ENCODE measurements at places on chromosomes 3 and 15.

GRCh38 chr3:26713091-26713490 is 90.5 kb downstream of the LRRC3B start:
- DNase-seq = no peak

DNA sequence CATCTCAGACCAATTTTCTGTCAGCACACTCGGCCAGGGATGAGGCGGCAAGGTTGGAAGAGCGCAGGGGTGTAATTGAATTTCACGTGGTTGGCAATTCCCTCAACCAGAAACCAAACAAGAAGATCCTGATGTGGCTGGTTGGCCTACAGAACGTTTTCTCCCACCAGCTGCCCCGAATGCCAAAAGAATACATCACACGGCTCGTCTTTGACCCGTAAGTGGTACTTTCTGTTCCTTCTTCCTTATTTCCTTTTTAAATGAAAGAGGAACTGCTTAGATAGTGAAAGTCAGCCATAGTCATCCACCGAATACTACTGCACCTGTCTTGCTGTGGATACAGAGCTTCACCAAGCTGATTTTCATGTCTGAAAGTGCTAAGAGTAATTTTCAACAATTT is 60.1 kb downstream of the SGO1 start:
- no peak for DNase-seq

GRCh38 chr15:101161656-101162055 is 90.2 kb downstream of the CHSY1 start:
- no peak for DNase-seq

DNA sequence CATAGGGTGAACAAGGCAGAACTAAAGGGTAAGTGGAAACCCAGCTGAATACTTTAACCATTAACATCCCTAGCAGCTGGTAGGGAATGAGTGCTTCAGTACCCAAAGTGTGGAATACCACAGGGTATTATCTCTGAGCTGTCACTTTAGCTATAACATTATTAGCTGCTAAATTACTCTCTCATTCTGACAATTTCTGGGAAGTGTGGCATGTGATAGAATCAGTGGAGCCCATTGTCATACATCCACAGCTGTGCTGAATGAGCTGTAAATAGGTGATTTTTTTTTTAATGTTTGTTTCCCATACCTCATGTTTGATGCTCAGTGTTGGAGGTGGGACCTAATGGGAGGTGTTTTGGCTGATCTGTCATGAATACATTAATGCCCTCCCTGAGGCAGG is 894.3 kb downstream of the DIPK2A start:
- no peak for DNase-seq

- DNase-seq = no peak
These were observed 525.5 kb upstream of the NAALADL2 start for GRCh38 chr3:174333640-174334039.

- DNase-seq = no peak
These were observed 129.4 kb downstream of the STT3B start for GRCh38 chr3:31661993-31662670.

DNA sequence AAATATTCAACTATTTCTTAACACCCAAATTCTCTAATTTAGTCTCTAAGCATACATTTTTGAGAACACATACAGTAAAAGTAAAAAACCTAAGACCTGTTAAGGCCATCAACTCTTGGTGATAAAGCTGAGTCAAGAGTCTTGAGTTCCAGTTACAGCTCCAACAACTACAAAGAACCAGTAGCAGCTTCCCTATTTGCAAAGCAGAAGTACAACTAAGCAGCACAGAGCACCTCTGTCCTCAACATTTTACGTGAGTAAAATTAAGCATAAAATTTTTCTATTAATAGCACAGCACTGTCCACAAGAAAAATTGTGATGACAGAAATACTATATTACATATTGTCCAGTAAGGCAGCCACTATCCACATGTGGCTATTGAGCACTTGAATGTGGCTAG is 4.4 kb downstream of the PCOLCE2 start:
- no peak for DNase-seq

DNA sequence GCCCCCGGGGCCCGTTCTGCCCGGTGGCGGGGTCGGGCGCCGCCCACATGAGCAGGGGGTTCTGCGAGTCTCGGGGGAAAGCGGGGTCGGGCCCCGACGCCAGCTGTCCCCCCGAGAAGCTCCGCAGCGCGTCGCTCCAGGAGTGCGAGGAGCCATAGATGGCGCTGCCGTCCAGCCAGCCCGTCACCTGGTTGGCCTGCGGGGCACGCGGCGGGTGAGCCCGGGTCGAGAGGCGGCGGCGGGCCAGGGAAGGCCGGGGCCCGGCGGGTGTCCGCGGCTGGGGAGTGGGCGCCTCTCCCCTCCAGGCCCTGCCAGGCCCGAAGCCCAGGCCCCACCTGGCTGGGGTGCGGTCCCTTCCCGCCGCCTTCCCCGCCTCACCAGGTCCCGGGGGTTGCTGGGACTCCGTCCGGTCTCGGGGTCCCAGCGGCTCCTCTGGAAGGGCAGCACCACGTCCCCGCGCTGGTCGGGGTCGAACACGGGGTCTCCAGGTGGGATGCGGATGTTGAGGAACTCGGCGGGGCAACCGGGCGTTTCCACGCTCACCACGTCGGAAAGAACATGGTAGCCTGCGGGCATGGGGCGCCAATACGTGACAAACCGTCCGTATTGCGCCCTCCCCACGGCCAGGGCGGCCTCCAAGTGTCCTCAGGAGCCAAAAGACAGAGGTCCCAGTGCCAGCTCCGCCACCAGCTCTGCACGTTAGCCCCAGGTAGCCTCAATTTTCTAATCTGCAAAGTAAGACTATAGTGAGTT is 2.4 kb downstream of the DUOX2 start:
- DNase-seq = no peak

- DNase-seq = no peak
These were observed 17.3 kb downstream of the ESYT3 start for GRCh38 chr3:138451595-138452162.

DNA sequence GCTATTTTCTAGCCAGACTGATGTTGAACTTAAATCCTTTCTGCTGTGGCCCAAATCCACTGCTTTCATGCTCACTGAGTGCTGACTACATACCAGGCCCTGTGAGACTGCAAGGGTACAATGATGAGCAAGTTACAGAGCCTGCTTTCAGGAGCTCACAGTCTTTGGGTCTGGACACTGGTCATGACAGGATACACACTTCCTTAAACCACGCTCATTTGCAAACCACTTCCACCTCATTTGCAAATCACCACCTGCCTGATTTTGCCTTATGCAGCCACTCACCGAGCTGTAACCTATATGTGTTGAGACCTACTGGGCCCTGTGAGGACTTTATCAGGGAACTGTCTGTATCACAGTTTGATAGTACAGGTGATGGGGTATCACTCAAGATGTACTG is 50.2 kb upstream of the LRRC58 start:
- no peak for DNase-seq

DNA sequence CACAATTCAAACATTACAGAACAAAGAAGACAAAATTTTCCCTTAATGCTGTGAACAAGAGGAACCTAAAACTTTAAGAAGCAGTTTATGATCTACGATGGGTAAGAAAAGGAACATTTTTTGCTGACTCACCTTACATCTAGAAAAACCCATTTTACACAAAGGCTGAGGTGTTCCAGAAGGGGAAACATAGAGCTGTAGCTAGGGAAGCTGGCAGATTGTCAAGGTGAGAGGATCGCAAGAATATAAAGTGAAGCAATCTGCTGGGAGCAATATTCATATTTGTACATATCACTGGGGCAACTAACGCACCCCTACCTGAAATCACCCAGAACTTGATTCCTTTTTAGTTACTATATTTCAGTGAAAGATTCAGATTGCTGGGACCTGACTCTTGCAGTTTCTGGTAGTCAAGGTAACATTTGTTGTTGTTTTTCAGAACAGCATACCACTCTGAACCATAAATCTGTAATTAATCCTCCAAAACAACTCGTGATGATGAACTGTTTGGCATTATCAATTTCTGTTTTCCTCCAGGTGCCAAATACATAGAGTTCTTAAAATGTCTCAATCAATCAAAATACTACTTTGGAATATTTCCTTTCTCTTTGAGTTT is 184.1 kb upstream of the LRRC3B start:
- DNase-seq = peak; percentile 3

DNA sequence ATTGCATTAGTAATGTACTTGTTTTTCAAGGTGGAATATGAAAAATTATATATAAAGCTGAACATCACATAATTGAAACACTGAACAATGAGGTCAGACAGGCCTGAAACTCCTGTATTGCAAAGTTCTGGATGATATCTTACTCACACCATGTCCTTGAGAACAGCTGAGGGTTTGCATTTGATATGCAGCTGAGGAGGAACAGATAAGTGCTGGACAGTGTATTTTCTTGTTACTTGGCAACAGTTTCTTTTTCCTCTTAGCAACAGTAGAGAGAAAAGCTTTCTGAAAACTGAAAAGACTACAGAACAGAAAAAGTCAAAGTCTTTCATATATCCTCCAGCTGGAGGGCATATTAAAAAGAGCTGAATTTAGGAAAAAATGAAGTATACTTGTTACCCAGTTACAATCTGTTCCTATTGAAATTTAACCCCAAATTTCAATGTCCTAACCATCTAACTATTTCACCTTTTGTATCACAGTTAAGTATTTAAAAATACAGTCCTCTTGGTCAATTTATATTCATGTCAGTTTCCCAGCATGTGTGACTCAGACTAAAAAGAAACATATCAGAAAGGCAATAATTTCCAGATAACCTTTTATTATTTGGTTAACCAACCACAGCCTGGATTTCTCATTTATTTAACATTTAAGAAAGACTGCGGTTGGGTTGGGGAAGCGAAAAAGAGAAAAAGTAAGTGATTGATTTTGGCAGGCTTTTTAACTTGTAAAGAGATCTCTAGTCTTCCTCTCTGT is 733.0 kb upstream of the DPPA4 start:
- DNase-seq = no peak

DNA sequence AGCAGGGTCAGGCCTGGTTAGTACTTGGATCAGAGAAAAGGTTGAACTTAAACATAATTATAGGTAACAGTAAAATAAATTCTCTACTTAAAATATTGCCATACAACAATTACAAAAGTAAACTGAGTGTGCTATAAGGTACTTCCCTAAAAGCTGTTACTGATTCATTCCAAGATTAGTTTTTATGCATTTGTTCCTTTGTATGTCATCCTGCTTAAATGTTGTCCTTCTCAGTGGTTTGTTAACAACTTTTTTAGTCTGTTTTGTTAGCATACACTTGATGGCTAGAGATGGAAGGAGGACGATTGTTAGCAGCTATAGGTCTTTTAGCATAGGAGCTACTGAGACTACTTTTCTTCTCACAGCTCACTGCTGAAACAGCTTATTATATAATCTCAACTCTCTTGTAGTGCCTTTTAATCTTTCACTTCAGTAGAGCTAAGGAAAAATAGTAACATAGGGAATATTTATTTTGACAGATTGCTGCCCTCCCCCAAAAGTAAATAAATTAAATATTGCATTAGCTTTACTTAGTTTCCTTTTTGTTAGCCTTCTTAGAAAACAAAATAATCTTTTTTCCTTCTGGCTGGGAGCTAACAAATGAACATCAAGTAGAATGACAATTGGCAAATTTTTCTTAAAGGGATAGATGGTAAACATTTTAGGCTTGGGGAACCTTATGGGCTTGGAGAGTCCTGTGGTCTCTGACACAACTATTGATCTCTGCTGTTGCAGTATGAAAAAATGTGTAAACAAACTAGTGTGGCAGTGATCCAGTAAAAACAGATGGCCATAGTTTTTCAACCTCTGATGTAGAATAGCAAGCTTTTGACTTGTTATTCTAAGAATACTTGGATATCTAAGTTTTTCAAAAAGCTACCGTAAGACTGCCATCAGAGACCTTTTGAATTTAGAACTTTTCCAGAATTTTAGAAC is 39.5 kb downstream of the USP8 start:
- peak; percentile 36 for DNase-seq

DNA sequence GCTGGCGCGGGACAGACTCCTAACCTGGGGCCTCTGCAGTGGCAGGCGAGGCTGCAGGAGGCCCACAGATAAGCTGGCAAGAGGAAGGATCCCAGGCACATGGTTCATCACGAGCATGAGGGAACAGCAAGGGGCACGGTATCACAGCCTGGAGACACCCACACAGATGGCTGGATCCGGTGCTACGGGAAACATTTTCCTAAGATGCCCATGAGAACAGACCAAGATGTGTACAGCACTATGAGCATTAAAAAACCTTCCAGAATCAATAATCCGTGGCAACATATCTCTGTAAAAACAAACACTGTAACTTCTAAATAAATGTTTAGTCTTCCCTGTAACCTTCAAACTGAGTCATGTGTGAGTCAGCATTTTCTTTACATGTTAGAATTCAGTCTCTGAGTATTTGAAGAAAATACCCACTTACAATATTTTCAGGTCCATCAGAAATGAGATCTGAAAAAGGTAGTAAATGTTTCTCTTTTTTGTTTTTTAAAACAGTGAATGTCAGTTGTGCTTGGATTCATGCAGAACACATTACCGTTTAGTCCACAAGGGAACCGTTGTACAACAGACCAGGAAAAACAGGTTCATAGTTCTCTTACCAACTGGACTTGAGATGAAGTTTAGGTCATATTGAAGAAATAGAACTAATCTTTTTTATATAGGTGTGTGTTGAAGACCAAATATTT is 75.9 kb downstream of the BOC start:
- peak; percentile 65 for DNase-seq

GRCh38 chr3:30169487-30169886 is 436.9 kb upstream of the TGFBR2 start:
- no peak for DNase-seq

- DNase-seq = peak; percentile 16
These were observed 78.4 kb upstream of the RAD18 start for GRCh38 chr3:9041626-9042025.
